ENCODE measurements at places on chromosomes 5 and 9.
A peak's percentile ranks its signal among the peaks of the same experiment; 100 is the strongest.

DNA sequence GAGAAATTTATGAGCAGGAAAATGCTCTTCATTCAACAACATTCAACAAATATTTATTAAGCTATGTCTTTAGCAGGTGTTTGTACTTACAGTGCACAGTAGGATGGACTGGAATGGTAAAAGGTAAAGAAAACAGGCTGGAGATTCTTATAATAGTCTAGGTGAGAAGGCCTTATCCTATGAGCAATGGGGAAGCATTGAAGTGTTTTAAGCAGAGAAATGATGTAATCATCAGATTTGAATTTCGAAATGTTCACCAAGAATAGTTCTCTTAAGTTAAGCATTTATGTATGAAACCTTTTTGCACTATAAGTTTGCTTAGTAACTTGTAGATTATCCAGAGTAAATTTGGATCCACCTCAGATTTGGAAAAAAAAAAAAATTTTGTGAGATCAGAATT lies 209.3 kb downstream of the NR3C1 start:
- no peak for DNase-seq

GRCh38 chr5:82749461-82749820 lies 327.8 kb downstream of the TMEM167A start:
- DNase-seq: peak; percentile 3

DNA sequence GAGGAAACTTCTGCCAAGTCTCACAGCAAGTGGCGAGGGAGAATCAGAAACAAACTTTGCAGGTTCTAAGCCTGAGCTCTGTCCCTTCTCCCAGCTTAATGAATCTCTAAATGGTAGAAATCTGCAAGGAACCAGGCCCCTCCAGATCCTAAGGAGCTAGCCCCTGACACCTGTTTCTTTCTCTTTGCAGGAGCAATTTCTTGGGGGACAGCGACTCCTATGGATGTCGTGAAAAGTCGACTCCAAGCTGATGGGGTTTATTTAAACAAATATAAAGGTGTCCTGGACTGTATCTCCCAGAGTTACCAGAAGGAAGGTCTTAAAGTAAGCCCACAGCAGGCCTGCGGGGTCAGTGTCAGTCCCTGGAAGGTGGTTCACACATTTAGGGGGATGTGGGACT lies 21.8 kb downstream of the IL9 start:
- DNase-seq: no peak

DNA sequence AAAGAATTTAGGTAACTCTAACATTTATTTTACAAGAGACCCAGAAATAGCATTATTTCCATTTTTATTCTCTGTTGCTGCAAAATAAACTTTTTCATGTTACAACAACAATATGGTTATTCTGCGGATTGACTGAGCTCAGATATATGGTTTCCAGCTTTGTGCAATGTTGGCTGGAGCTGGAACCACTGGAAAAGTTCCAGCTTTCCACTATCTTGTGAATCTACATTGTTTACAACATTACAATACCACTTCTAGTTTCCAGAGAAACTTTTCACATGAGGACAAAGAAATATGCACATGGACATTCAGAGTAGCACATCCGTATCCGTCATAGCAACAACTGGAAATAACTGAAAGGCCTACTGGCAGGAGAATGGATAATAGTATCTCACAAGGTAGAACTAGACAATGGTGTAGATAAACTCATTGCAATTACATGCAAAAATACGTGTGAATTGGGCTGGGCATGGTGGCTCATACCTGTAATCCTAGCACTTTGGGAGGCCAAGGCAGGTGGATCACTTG lies 436.1 kb upstream of the ADAMTS16 start:
- no peak for DNase-seq

DNA sequence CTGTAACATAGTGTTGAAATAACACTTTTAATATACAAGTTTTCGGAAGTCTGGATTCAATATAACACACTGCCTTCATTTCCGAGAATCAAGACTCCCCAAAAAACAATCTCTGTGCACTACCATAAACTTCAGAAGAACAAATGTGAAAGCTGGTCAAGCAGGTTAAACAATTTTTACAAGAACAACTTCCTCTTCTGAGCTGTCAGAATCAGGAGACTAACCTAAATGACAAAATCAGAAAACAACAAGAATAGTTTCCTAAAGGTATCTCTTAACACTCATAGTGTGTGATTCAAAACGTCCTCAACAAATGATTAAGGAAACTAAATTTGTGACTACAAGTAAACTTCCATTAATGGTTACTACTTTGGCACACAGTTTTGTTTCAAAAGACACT lies 11.6 kb downstream of the C9orf72 start:
- no peak for DNase-seq

DNA sequence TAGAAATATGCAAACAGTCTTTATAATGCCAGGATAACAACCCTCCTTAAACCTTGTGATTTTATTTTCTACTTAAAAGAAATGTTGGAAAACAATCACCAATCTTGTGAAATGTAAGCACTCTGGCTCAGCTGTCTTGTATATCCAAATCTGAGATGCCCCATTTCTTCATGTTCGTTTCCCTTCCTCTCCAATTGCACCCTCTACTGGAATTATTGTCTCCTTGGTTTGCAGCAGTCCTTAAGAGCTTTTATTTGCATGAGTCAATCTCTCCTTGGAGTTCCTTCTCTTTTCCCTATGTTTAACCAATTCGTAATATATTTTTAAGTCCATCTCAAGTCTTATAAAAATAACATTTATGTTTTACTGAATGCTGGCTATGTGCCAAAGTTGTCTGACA lies 362.0 kb upstream of the CDH10 start:
- no peak for DNase-seq

Data from hippocampal formation (tissue), 2 donors.